ENCODE measurements at places on chromosomes 12 and 14. TPM values are rescaled to one million over a fixed set of nuclear protein-coding genes. Genes with fewer than 3 reads are reported as not detected.

Gene TAS2R8
- not detected for polyA plus RNA-seq

Gene EFS
- 2.2 TPM for polyA plus RNA-seq

DNA sequence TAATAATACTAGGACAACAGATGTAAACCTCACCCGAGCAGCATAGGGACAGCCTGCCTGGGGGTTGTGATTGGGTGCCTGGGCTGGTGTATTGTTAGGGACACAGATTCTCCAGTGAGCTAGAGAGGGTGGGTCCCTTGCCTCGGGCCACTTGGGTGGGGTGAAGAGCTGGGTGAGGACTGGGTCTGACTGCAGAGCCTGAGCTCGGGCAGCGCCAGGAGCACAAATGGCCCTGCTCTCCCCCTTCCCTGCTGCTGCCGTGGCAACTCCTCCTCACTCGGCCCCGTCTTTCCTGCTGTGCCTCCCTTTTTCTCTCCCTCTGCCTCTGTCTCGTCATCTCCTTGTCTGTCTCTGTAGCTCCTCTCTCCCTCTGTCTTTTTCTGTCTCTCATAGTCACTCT is 115.4 kb downstream of the GLT1D1 start:
- DNase-seq: no peak

DNA sequence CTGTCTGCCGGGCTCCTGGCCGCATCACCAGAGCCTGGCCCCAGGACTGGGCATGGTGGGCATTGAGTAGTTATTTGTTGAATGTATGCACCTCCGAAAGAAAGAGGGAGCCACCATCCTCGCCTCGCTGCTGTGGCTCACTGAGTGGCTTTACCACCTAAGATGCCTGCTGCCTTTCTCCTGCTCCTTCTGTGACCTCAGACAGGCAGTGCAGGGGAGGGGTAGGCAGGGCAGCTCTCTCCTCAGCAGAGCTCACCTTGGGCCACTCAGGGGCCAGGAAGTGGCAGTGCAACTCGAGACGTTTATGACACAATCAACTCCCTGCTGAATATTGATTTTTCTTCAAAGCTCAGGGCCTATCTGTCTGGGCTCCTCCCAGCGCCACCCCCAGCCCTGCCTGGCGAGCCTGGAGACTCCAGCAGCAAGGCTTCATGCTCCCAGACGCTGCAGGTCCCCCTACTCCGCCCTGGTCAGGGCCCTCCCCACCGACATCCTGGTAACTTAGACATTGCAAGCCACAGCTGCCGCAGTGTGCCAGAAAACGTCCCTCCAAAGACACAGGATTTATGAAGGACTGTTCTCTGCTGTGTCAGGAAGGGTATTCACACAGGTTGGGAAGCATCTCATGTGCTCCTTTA is 84.3 kb upstream of the DIO3 start:
- no peak for DNase-seq

DNA sequence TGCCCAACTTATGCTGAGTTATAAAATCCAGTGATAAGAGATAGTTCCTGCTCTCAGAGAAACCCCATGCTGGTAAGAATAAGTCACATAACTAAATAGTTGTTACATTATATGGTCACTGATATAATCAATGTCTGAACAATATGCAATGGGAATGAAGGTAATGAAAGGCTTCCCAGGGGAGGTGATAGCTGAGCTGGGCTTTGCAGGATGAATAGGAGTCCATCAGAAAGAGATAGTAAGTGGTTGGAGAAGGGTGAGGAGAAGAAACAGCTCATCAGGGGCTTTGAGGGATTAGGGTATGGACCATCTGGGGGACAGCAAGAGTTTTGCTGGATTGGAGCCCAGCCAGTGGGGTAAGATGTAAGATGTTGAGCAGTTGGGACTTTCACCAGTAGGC is 266.7 kb upstream of the CRY1 start:
- no peak for DNase-seq

DNA sequence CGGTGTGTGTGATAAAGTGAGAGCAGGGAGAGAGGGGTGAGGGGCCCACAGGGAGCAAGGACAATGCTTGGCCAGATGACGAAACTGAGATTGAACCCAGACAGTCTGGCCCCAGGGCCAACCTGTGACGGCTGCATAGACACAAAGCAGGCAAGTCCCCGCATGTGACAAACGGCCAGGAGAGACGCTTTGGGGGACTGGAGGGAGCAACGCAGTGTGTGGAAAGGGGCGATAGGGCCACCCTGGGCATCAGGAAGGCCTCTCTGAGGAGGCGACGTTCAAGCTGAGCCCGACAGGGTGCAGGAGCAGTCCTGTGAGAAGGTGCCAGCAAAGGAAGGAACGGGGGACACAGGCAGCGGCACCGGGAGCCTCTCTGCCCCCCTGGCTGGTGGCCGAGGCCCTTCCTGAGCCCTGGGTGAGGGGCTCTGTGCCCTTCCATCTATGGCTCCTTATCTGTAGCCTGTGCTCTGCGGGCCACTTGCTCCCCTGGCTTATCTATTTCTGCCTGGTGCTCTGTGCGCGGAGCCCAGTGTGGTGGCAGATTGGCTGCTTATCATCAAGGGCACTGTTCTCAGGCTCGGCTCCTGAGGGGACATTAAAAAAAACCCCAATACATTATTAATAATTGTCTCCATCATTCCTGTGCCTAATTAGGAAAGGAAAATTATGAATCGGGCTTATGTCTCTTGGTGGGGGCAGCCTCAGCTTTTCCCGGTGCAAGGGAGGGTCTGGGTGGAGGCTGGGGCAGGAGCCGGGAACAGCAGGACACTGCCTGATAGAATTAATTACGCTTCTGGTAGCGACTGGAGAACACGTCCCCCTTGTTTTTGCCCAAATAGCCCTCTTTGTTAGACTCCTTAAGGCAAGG is 39.8 kb downstream of the PRIMA1 start:
- no peak for DNase-seq

- no peak for DNase-seq
These were observed 5.8 kb downstream of the PTGES3 start for GRCh38 chr12:56682323-56682722.

- no peak for DNase-seq
These were observed 326.7 kb downstream of the ATP23 start for GRCh38 chr12:58268069-58268468.

GRCh38 chr12:68835333-68835908 is 27.4 kb downstream of the MDM2 start:
- DNase-seq: no peak

DNA sequence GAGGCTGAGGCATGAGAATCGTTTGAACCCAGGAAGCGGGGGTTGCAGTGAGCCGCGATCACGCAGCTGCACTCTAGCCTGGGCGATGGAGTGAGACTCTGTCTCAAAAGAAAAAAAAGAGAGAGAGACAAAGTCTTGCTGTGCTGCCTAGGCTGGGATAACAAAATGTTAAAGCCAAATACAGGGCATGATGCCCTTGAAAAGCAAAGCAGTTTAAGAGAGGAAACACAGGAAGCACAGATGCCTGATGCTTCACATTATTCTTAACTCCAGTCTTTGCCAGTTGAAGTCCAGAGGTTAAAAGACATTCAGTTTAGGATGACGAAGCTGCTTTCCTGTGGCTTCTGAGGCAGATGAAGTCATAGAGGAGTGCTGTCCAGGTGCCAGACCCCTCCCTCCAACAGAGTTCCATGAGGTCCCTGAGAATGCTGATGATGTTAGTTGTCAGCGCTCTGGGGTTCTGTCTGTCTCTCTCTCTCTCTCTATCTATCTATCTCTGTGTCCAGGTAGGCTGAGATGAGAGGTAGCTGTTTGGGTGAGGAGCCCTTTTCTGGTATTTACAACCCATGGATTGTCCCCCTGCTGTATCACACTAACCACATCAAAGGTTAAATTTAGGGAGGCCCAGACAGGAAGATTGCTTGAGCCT is 4.9 kb upstream of the MRPL52 start:
- DNase-seq: no peak

Measured in heart left ventricle (tissue), 16 donors.